Stimulated activated CD8-positive, alpha-beta memory T cell treated with anti-CD3 and anti-CD28 coated beads, Interleukin-4, amount 100 ng/mL, for 1 hour (primary cell): ENCODE measurements at places on chromosomes 12 and 14.

GRCh38 chr14:105531088-105531893, 4.9 kb downstream of the TMEM121 start:
- no peak for DNase-seq

- DNase-seq = no peak
These were observed 151.1 kb downstream of the RBM19 start for GRCh38 chr12:113815031-113815430.

- DNase-seq = no peak
These were observed 65.3 kb upstream of the FAM181A start for GRCh38 chr14:93861836-93862235.

DNA sequence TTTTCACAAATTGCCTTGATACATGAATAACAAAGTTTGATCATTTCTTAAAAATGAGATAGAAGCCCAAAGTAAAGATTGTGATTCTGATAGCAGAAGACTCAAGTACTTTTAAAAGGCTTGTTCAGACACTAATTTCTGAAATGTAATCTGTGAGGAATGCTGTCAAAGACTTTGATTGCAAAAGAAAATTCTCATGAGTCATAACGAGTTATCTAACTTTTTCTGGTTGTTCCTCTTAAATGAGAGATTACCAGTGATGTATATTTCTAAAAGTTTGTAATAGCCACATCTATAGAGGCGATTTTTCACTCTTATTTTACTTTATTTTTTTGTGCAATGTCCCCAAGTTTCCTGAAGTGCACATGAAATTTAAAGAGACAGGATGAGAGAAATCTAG, 7.0 kb downstream of the PYGL start:
- no peak for DNase-seq

DNA sequence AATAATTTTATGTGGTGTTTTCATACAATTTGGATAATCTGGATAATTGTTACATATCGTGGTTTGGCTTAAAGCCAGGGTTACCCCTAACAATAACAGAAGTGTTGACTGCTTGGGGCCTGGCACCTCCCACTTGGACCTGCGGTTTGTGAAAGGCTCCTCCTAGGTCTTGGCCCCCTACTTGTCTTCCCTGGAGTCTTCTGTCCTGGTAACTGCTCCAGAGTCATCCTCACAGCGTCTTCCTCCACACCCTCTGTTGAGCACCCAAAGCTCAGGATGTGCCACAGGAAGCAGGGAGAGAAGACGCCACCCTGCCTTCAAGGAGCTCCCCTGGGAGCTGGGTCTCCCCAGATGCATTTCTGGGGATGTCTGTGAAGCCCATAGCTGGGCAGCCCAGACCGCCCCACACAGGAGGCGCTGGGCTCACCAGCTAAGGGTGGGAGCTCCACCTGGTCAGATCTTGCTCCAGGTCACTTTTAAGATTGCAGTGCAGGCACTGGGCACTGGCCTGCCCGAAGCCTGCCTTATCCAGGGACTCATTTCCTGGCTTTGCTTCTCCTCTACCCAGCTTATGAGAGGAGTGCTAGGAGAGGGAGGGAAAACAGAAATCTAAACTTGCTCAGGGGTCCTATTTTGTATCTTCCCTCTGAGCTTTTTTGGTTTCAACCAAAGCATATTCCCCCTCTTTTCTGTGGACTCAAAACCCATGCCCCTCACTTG, 98.2 kb downstream of the ZFP36L1 start:
- DNase-seq = no peak

- no peak for DNase-seq
These were observed 442.5 kb upstream of the PDE3A start for GRCh38 chr12:19925841-19926240.

GRCh38 chr14:105890474-105891220, 364.3 kb downstream of the TMEM121 start:
- no peak for DNase-seq

DNA sequence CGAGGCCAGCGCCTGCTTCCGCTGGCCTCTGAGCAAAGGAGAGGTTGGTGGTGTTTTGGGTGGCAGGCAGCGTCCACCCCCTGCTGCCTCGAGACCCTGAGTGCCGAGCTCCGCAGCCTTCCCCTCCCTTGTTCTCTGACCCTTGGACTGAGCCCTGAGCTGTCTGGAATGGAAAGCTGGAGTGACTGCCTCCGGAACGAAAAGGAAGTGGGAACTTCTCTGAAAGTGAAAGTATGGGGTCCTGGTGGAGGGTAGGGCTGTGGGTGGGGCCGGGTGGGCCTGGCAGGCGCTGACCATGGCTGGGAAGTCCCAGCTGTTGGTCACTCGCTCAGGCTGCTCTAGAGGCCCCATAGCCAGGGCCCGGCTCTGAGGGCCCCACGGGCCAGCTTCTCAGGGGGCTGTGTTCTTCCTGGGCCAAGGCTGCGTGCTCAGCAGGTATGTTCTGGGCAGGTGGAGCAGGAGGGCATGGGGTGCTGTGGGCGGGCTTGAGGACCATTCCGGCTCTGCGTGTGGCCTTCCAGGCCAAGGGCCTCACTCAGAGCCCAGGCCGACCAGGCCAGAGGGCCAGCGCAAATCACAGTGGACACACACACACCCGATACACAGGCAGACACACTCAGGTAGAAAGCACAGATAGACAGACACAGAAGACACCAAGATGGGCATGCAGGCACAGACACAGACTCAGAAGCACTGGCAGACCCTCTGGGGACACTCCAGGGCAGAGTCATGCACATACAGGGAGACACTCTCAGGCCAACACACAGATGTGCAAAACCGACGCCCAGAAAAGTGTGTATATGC, at the start of gene EXOC3L4:
Gene EXOC3L4, plus strand, starts transcription at position 320 of the 804 bp plus-strand sequence. CDS start 5,495 bp downstream, outside the sequence.
- no peak for DNase-seq

DNA sequence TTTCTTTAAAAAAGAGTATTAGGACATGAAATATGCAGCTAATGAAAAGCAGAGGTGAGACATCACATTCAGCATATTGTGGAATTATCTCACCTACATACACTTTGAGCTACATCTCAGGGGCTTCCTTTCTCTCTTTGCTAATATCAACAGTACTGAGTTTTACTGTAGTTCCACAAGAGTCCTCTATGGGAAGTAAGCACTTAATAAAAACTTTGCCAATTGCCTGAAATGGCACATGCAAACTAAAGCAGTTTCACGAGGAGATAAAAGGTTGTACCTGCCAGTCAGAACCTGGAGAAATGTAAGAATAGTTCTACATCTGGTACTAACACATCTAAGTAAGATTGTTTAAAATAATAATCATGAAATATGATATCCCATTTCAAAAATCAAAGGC, 73.5 kb upstream of the GPHB5 start:
- DNase-seq = no peak

DNA sequence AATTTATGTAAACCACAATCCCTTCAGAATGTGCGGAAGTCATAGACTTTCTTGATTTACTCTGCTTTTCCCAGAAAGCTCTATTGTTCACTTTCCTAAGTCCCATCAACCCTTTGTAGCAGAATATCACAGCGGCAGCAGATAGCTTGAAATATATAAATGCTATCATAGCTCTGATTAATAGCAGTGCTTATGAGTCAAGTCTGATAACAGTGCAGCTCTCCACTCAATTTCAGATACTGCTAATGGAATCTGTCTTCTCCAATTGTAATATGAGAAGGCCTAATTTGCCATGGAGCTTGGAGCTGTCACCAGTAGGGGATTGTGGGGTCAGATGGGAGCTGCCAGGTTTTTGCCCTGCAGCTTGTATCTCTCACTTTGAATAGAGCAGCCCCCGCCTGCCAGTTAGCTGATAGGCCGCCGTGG, 10.9 kb downstream of the TMEM260 start:
- DNase-seq = no peak

DNA sequence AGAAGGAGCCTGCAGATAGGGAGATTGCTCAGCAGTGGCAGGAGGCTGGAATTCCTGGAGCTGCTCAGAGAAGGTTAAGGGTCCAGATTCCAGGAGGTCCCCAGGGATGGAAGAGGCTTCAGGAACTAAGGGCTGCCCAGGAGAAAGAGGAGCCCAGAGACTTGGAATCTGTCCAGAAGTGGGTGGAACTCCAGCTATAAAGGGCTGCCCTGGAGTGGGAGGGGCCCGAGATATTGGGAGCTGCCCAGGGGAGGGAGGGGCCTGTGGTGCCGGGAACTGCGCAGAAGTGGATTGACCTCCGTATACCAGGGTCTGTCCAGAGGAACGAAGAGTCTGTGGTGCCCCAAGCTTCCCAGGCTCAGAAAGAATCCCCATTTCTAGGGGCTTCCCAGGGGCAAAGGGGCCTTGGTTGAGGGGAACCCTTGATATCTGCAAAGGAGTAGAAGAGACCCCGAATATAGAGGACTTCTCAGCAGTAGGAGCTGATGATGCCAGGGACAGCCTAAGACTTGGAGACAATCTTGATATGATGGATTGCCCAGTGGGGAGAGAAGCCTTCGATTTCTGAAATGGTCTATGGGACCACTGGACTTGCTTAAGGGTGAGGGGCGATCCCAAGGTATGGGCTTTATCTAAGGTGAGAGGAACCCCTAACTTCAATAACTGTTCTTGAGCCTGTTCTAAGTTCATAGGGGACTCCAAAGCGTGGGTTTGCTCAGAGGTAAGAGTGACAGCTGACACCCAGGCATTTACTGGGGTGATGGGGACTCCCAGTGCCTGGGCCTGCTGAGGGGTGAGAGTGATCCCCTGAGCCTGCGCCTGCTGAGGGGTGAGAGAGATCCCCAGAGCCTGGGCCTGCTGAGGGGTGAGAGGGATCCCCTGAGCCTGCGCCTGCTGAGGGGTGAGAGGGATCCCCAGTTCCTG, 45.0 kb downstream of the FAM186A start:
- DNase-seq = no peak

- DNase-seq = no peak
These were observed 1.1 kb upstream of the PPP1R13B start for GRCh38 chr14:103848175-103849077.

- DNase-seq = no peak
These were observed 29.1 kb downstream of the CDC42BPB start for GRCh38 chr14:103028161-103028767.

DNA sequence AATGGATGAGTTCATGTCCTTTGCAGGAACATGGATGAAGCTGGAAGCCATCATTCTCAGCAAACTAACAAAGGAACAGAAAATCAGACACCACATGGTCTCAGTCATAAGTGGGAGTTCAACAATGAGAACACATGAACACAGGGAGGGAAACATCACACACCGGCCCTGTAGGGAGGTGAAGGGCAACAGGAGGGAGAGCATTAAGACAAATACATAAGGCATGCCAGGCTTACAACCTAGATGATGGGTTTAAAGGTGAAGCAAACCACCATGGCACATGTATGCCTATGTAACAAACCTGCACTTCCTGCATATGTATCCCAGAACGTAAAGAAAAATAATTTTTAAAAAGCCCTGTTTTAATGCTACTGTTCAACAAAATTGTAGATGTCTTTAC, 914.2 kb upstream of the ATXN7L3B start:
- DNase-seq = no peak

DNA sequence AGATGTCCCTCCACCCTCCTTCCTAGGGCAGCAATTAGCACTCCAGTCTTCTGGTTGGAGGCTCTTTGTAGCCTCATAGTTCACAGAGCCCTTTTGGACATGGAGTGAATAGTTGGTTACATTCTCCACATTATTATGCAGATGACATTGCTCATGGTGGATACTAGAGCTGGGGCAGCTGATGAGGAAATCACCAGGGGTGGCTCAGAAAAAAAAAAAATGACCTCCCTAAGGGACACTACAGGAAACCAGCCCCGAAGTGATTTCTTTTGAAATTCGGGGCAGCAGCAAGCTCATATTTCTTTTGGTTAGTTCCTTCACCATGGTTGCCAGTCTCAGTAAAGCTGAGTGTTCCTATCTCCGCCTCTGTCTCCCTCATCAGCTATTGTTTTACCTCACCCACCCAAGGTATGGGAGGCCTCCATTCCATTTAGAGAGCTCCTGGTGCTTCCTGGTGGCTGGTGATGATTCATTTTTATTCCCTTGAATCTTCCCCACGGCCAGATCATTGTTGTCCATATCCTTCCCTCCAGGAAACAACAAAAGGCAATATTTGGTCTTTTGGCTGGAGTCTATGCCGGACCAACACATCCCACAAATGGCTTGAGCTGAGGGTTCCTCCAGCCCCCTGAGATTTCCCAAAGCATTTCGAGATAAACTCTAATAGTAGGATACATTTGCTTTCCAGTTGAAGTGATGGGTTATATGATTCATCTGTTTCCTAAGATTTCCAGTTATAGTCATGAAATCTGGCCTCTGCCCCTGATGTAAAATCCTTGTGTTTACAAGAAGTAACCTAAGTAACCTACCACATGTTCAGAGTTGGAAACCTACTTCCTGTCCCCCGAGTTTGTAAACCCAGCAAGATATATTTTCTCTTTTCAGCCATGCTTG, 56.2 kb upstream of the NID2 start:
- DNase-seq = no peak

DNA sequence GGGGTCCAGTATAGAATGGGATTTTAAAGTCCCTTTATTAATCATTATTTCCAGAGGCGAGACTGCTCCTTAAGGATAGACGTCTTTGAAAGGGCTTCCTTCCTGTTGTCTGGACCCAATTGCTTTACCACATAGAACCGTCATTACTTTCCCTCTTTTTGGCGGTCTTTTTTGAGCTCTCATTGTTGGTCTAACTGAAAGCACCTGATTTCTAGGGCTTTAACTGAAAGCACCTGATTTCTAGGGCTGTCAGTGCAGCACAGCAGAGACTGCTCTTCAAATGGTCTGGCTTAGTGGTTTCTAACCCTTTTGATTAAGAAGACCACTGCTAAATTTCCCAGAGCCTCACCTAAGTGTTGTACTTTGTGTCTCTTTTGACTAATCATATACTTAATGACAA, 95.8 kb downstream of the PRKCH start:
- no peak for DNase-seq

DNA sequence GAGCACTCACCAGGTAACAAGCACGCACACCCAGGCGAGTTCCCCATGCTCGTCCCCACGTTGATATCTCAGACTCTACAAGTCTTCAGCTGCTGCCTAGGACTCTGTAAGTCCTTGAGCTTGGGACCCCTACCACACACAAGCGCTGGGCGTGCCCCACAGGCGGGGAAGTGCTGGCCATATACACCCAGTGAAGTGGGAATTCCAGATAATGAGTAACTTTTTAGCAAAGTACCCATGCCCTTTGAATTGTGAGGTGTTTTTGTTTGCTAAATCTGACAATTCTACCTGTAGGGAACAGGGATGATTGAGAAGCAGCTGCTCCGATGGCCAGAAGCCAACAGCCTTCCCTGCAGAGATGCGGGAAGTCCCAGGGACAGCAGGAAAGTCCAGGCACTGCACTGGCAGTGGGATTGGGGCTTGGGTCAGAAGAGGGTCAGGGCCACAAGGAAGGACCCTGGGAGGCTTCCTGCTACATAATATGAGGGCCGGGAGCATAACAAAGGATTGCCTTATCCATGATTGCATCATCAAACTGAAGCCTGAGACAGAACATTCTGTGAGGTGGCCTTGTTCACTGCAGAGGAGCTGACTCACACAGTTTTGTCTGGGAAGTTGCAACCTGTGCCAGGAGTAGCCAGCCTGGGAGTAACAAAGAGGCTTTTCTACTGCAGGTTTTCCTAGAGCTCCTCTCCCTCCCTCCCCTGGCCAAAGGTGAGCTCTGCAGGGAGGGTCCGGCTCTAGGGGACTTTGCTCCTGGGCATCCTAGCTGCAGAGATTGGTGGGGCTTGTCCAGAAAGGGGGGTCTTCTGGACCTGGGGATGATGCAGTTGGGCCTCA, 13.2 kb upstream of the SERPINA3 start:
- DNase-seq = no peak

GRCh38 chr12:14619741-14620501, 52.2 kb upstream of the PLBD1 start:
- DNase-seq = no peak
